ENCODE measurements at places on chromosomes 6 and 20.

DNA sequence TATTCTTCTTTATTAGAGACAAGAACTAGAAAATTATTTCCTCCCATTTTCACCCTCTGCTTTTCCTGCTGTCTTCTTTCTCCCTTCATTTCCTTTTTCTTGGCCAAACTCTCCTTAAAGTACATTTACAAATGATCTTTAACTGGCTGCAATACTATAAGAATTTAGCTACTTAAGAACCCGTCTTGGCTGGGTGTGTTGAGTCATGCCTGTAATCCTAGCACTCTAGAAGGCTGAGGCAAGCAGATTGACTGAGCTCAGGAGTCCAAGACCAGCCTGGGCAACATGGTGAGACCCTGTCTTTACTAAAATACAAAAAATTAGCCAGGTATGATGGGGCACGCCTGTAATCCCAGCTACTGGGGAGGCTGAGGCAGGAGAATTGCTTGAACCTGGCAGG, 39.3 kb upstream of the SRPK1 start:
- no peak for DNase-seq

DNA sequence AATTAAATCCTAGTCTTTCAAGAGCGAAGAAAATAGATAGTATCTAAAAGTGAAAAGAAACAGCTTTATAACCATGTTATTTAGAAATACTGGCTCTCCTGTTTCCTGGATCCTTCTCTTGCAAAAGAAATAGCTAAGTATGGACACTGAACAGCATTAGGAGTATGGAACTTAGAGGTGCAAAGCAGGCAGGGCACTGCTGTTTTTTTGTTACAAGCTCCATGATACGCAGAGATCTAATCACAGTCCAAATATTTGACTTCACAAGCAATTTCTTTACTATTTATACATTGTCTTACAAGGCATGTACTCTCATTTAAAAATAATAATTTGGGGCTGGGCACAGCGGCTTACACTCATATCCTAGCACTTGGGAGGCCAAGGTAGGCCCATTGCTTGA, 7.6 kb downstream of the TRPC4AP start:
- DNase-seq = no peak

DNA sequence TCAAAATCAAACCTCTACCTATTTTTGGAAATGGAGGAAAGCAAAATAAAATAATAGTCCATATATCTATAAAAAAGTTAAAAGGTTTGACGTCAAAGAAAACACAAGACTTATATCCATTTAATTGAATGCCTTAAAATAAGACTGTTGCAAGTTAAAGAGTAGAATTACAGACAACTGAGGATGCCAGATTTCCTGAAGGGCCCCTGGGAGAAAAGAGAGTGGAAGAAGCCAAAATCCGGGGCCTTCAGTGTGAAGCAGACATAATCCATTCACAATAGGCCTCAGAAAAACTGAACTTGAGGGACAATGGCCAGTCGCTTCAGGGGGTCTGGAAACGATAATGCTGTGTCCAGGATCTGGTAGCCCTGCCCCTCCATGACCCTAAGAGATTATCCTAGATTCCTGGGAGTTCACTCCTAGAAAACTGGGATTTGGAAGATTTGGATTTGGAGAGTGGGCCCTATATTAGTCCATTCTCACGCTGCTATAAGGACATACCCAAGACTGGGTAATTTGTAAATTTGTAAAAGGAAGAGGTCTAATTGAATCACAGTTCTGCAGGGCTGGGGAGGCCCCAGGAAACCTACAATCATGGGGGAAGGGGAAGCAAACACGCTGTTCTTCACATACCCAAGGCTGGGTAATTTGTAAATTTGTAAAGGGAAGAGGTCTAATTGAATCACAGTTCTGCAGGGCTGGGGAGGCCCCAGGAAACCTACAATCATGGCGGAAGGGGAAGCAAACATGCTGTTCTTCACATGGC, 94.0 kb upstream of the SLC2A12 start:
- DNase-seq = no peak

- DNase-seq = no peak
Measured at GRCh38 chr6:10886691-10887502, at the start of gene SYCP2L. TSS of gene SYCP2L (plus strand) at chr6:10887052. CDS start at chr6:10887127, 75 bp downstream.

DNA sequence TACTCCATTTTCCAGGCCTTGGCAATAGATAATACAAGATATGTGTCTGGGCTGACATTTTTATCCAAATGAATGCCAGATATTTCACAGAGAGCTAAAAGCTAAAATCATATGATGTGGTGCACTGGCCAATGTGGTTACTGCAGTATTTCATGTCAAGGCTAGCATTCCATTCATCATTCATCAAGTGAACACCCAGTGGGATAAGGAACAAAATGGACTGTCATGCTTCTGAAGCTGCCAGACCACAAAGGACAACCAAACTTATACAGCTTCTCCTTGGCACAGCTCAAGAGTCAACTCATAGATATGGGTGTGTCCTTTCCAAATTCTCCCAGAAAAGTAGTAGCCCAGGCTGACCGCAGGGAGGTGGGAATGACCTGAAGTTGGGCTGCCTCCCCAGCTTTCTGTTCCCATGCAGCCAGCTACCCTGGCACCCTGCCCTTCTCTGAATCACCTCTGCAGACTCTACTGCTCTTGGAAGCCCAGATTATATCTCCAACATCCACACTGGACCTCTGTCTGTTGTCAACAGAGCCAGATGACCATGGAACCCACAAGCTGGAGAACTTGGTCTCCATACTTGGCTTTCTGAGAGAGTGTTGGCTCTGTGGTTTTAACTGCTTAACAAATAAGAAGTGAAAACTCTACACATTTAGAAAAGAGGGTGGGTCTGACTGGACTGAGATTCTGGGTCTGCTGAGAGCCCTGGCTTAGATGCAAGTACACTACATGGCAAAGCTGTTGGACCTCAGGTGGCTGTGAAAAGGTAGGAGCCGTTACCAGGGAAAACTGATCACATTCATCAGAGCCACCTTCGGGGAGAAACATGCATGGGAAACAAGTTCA, 122.8 kb downstream of the ALDH8A1 start:
- DNase-seq = no peak

DNA sequence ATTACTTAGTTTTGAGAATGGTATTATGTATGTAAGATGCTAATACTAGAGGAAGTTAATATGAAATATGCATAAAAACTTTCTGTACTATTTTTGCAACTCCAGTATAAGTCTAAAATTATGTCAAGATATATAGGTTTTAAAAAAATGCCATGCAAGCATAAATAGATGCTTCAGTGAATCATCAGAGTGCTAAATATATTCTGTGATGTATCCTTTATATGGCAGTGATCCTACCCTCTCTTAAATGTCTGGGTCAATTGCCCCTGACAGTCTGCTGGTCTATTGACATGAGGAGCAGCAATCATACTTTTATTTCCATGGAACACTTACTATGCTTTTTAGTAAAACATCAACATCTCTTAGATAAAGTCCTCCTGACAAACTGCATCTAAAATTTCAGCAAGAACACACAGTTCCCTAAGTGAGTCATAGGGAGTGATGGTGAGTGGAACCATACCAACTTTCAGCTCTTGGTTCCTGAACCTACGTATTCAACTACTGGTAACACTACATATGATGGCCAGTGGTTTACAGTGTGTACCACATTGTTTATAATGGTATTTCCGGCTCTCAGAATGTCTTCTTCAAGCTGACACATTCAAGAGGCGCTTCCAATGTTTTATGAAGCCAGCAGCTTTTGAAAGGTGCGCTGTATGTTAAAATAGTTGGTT, 928.7 kb upstream of the GJE1 start:
- DNase-seq = no peak

Data from effector CD8-positive, alpha-beta T cell (primary cell).